ENCODE measurements at places on chromosomes 2 and 18.

DNA sequence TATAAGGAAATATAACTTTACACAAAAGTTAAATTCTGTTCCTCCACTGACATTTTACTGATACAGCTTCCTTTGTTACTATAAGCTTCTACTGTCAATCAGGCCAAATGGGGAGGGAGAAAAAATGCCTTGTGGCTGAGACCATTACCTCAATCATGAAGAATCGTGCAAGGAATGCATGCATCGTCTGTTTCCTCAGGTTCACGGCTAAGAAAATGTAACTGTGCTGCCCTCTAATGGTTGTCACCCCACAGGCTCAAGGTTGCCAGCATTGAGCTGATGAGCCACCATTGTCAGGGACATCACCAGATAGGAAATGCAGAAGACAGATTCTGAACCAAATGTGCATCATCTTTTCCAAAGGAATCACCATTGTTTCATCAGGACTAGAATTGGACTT lies 426.9 kb downstream of the CDH2 start:
- DNase-seq, result peak; percentile 9

GRCh38 chr2:23037596-23037995 lies 347.4 kb upstream of the KLHL29 start:
- DNase-seq, result no peak

GRCh38 chr2:133255360-133255759 lies 312.9 kb downstream of the NCKAP5 start:
- DNase-seq, result no peak

DNA sequence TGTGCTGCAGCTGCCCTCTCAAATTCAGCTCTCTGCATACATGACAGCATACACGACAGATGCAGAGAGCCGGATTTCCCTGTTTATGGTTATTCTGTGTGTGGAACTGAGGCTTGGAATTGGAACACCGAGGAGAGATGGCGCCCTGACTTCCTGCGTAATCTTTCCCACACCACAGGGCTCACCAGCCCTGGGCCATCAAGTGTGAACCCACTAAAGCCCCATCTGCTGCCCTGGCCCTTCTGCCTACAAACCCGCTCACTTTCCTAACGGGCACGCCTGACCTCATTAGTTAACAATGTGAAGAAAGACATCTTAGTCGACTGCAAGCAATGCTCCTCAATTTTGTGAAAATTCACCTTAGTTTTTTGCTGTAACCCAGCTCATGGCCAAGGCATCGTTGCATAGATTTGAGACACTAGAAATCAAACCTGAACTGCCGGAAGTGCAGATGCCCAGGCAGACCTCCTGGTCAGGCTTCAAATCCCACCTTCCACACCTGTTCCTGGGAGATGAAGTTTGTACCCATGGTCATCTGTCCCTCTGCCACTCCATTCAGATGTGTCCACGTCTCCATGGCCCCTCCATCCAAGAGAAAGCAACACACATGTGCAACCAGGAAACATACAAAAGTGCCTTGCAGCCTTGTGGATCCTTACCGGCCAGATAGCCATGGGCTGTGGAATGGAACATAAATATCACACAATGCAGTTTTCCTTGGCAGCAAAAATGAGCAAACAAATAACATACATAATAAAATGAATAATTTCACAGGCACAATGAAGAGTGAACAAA lies 5.0 kb upstream of the CIDEA start:
- DNase-seq, result no peak

DNA sequence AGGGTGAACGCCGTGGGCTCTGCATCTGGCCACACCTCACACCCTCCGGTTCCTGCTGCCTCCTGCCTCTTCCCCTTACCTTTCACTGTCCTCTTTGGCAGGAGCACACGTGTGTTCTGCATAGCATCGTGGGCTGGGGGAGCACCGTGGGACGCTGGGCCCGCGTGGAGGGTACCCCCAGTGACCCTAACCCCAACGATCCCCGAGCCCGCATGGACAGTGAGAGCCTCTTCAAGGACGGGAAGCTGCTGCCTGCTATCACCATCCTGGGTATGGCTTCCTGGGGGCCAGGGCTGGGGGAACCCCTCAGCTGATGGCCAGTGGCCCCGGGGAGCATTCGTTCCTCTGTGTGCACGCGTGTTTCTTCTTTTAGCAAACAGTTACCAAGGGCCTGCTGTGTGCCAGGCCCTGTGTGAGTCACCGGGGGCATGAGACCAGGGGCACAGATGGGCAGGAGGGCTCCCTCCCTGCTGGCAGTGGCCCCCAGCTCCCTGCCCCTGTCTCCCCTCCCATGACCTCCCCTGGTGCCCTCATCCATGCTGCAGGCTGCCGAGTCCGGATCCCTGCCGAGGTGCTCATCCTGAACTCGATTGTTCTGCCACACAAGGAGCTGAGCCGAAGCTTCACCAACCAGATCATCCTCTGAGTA lies 7.6 kb downstream of the GMPPA start:
- DNase-seq, result peak; percentile 70

- DNase-seq, result no peak
Measured at GRCh38 chr2:116094196-116094595, 1651.8 kb downstream of the DPP10 start.

- no peak for DNase-seq
Measured at GRCh38 chr18:9552616-9553015, 61.7 kb downstream of the PPP4R1 start.

DNA sequence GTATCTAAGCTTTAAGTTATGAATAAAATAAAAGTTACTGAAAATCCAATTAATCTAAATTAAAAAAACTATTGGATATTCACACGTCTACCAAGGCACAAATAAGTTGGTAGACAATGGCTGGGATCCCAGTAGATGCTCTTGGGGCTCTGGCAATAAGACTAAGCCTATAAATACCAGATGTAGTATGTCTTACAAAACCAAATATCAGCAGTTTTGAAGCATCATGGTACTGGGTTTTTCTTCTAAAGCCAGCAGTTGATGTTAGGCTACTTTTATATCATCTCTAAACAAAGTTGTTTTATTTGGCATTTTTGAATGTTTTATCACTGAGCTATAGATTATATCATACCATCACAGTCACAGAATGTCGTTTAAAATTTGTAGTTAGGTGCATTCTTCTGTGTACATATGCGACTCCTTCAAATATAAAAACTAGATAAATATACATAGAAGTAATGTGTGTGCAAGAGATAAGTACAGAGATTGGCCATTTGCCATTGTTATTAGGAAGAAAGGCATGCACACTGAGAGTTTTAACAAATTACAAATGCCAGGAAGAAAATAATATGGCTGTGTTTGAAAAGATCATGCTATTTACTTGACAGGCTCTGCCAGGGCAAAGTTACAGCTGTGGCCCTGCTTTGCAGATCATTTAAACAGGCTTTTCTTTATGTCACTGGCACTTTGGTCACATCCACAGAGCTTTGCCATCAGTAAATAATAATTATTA lies 21.6 kb upstream of the TMEM17 start:
- DNase-seq, result no peak

- DNase-seq, result peak; percentile 79
Measured at GRCh38 chr2:119218478-119219064, 5.1 kb upstream of the STEAP3 start.

- no peak for DNase-seq
Measured at GRCh38 chr2:190121971-190122370, 59.4 kb upstream of the MSTN start.

Data from NCI-H446 (cell line).